ENCODE measurements at places on chromosomes 4 and X.

DNA sequence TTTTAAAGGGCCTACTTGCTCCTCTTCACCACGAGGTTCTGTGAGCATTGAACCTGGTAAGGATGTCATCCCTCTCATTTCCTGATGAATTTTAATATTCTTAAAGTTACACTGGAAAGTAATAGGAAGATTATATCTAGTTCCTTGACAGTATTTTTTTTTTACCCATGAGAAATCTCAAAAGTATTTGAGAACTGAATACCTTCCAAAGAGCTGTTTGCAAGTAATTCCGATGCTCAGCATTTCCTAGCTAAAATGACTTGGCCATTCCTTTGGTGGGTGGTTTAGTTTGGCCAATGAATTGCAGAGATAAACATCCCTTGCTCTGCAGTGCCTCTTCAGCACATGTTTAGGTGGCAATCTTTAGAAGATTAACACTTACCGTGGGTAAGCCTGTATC, 110.2 kb upstream of the WDR1 start:
- DNase-seq: no peak

- DNase-seq: no peak
These were observed 465.1 kb downstream of the PDHA2 start for GRCh38 chr4:96305030-96305429.

GRCh38 chr4:8719421-8719820, 126.9 kb downstream of the CPZ start:
- DNase-seq: no peak

- DNase-seq: no peak
These were observed 52.8 kb downstream of the ING2 start for GRCh38 chr4:183557611-183558010.

- DNase-seq: no peak
These were observed 1.2 kb upstream of the PRPS2 start for GRCh38 chrX:12789976-12790375.

DNA sequence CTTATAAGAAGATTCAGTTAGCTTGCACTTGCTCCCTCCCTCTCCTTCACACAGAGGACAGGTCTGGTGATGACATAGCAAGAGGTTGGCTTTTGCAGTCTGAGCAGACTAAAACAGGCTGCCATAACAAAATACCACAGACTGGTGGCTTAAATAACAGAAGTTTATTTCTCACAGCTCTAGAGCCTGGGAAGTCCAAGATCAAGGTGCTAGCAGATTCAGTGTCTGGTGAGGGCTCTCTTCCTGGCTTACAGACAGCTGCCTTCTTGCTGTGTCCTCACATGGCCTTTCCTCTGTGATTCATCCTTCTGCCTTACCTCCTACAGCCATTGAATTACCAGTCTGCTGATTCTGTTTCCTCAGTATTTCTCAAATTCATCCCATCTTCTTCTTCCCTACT, 13.1 kb downstream of the RP2 start:
- DNase-seq: no peak

GRCh38 chr4:133372699-133373098, 223.6 kb downstream of the PCDH10 start:
- no peak for DNase-seq

- no peak for DNase-seq
These were observed 12.0 kb upstream of the CD38 start for GRCh38 chr4:15765910-15766697.

GRCh38 chr4:87462102-87462501, 39.7 kb downstream of the NUDT9 start:
- no peak for DNase-seq

GRCh38 chrX:44071070-44071645, 98.0 kb upstream of the NDP start:
- DNase-seq: no peak

DNA sequence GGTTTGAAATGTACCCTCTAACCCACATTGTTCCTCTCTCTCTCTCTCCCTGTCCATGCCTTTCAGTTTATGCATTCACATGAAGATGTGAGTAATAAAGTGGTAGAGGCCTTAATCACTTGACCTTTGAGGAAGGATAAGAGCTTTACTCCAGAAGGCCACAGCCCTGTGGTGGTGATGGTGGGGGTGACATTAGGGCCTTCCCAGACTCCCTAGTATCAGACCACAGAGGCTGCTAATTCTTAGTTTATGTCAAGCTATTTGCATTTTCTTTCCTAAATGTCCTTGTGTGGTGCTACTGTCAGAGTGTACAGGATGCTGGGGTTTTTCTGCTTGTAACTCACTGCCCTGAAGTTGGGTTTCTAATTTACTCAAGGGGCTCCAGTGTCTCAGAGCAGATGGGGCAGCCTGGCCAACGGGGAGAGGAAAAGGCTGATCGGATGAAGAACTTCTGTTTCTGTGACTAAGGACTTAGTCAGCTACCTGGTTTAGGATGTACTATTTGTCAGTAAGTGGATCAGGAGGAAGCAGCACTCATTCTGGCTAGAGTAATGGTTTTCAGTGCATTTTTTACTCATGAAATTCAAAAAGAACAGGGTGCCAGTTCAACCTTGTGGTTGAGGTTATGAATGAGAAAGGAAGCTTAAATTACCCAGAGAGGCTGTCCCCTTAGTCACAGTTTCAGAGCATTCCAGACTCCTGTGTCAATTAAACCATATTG, 509.6 kb upstream of the DIPK2B start:
- DNase-seq: no peak

DNA sequence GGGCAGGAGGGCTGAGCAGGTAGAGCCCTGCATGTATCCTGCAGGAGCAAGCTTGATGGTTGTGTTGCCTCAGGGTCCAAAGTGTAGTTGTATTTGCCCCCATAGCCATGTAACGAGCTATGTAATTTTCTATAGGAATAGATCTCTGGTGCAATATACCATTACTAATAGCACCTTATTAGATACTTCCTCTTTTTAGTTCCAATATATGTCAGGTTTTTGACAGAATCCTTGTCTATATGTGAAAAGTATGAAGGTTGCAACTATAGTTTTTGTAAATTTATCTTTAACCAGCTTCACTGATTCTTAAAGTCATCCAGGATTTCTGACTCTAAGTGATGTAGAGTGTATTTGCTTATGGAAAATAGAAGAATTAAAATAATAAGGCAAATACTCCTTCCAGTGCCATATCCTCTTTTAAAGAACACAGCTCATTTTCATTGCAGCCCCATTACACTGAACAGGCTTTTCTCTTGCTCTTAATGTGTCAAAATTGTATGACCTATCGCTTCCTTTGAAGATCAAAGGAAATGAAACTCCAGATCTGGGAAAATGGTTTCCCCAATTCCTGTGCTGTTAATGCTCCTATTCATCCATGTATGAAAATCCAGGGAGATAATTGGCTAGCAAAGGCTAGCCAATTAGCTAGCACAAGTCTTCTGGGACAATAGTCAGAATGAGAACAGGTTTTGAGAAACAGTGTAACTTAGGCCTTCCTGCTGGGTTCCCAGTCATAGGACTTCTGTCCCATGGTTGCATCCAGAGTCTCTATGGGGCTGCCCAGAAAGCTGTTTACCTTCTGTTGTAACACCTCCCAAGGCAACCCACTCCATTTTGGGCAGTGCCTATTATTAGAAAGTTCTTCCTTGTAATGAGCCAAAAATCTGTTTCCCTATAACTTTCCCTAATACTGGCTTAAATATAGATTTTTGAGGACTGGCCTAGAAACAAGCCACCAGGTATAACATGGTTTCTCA, 90.6 kb downstream of the TSPAN7 start:
- no peak for DNase-seq

DNA sequence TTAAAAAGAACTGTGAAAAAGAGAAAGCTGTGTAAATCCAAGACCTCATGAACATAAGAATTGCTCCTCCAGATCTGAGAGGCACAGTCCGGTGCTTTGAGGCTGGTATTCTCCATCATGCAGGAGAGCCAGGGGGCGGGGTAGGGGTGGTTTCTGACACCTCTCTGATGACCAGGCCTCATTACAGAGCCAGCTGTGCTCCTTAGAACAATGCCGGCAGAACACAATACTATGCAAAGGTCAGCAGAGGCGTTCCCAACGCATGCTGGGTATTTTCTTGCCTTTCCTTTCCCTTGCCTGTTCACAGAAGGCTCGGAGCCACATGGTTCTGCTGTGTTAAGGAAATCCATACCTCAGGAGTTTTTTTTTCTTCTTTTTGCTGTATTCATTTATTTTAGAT, 91.2 kb upstream of the SOD3 start:
- DNase-seq: no peak

- DNase-seq: no peak
These were observed 105.9 kb downstream of the THOC2 start for GRCh38 chrX:123626962-123627361.

DNA sequence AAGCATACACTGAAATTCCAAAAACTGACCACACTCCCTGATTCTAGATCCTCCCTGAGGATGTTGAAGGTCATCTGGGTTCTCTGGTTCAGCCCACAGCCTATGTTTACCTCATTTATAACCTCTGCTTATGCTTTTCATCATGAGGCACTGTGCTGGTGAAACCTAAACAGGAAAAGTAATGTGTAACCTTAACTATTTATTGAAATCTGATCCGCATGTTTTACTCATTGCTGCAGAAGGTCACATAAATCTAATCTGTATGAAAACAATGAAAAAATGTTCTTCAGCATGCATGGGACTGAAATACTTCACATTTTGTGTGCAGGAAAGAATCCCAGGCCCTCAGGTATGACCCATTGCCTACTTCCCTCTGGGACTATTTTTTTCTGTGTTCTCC, 30.3 kb downstream of the UCHL1 start:
- DNase-seq: no peak

DNA sequence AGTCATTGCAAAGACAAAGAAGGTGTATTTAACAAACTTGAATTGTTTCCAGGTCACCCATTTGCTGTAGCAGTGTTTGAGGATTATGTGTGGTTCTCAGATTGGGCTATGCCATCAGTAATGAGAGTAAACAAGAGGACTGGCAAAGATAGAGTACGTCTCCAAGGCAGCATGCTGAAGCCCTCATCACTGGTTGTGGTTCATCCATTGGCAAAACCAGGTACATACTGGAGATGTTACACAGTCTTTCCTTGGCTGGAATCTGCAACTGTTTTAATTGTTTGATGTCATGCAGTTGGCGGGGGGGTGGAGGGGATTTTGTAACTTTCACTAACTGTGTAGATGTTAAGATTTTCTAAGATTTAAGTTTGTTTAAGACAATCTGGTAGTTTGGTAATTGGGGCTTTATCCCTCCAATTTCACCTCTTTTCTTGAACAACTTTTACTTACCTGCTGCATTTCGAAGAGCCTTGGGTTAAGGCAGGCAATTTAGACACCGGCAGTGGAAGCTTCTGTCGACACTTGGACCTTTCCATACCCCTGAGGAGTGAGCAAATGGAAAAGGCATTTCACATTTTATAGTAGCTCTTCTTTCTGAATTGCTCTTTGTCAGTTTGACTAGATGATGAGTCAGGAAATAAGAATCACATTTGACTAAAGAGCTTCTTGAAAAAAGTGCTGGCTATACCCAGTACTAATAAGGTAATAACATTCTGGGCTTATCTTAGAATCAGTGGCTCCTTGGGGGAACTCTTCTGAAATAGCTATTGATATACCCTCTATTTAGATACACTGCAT, 67.4 kb downstream of the EGF start:
- DNase-seq: no peak

- no peak for DNase-seq
These were observed 21.9 kb upstream of the MAD2L1 start for GRCh38 chr4:120088507-120088906.

DNA sequence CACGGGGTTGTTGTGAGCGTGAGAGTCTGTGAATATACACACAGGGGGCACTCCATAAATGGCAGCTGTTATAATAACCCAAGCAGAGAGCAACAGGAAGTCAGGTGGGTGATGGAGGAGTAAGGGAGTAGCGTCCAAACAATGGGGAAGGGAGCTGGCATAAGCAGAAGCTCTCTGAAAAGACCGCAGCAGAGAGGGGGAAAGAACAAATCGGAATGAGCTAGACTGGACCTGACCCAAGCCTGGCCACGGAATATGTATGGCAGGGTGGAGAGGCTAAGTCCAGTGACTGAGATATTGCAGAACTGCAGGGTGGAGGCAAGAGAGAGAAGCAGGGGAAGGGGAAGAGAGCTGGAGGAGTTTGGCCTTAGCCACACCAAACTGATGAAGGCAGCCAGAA, 6.5 kb upstream of the GJB1 start:
- no peak for DNase-seq

DNA sequence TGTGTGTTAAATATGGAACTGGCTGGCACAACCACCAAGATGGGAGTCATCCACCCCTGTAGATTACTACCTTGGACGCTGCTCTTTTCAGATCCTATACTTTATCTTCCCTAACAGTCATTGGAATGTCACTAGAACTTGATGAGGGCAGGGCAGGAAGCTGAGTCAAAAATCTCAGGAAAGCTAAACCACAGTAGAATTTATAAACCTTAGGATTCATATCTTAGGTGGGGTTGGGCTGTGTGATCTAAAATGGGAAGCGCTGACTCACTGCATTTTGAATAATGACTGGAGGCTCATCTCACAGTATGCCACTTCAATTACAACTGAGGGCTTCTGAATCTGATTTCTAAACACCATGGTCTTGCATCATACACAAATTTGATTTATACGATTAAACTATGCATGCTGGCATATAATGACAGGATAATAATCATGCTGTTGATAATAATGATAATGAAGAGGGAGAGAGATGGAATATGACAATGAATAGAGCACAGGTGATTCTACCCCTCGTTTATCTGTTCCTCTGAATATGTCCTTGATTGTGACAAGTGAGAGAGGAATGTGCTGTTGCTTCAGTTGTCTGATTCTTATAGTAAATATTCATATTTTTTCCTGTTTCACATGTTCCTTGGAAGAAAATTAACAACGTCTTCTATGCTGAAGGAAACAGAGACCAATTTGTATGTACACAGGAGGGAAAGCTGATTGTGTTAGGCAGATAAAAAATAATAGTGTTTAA, 270.3 kb upstream of the HS3ST1 start:
- DNase-seq: no peak

Data from stimulated activated CD8-positive, alpha-beta memory T cell treated with anti-CD3 and anti-CD28 coated beads, Interleukin-7, amount 100 ng/mL, for 1 hour (primary cell).